ENCODE measurements at places on chromosomes 1 and 21. TPM values are rescaled to one million over a fixed set of nuclear protein-coding genes. Genes with fewer than 3 reads are reported as not detected.

- no peak for DNase-seq
Observed at GRCh38 chr1:153647346-153647714, 11.2 kb upstream of the SNAPIN start.

TBX15 gene
- 0.13 TPM for total RNA-seq

FAM229A gene
- 43.0 TPM for total RNA-seq

- no peak for DNase-seq
Observed at GRCh38 chr1:165162671-165163241, 193.8 kb downstream of the LMX1A start.

- no peak for DNase-seq
Observed at GRCh38 chr1:36522461-36523229, 39.9 kb upstream of the CSF3R start.

DNA sequence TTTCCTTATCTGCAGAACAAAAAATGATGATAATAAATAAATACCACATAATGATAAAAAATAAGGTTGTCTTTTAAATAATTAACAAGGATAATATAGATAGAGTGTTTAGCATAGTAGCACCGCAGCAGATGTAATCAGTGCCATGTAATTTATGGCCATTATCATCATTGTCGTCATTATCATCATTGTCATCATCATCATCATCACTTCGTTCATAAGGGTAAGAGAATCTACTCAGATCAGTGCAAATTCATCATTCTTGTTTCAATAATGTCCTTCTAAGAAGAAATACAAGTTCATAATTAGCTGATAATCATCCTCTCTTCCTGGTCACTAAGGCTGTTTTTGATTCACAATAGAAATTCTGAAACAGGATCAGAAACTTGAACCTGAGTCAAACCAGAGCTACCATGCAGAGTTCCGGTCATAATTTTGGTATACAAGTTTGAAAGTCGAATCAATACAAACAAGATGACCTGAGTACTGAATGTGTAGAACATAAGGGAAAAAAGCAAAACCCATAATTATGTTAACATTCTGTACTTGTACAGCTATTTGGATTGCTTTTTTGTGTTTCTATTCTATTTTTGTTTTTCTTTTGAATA is 172.0 kb downstream of the LRRC40 start:
- no peak for DNase-seq

DNA sequence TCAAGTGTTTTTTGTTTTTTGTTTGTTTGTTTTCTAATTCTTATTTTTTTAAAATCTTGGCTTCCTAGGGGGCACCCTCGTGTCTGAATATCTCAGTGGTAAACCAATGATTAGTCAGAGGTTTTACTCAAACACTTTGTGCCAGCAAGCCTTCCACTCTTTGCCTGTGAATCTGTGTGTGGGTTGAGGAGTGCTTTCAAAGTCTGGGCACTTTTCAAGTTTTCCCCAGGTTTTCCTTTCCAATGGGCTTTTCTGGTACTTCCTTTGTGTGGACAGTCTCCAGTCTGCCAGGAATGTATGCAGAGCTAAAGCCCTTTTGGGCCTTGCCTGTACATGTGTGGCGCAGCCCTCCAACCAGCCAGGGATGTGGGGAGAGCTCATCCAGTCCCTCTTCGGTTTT is 9.7 kb upstream of the PPIE start:
- DNase-seq = no peak

All from upper lobe of left lung (tissue), 6 donors.